CD4-positive, alpha-beta T cell treated with Interleukin-17A for 1 hour (primary cell): ENCODE measurements at places on chromosomes 4 and X.

DNA sequence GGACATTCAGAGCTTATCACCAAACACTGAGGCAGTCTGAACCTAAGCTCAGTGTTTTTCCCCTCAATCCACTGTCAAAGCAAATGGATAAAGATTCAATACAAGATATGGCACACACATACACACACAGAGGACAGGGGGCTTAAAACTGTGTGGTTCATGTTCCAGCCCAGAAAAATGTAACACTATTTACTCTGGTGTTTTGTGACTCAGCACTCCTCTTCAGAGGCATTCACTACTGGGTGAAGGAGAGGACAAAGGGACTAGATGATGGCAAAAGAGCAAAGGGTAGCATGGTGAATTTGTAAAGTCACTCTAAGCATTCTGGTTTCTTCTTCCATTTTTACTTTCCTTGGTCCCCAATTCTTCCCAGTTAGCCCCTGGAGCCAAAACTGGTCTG, 120.3 kb downstream of the ARHGEF9 start:
- no peak for DNase-seq

GRCh38 chr4:69485130-69485529, 10.6 kb downstream of the UGT2B4 start:
- DNase-seq: no peak

DNA sequence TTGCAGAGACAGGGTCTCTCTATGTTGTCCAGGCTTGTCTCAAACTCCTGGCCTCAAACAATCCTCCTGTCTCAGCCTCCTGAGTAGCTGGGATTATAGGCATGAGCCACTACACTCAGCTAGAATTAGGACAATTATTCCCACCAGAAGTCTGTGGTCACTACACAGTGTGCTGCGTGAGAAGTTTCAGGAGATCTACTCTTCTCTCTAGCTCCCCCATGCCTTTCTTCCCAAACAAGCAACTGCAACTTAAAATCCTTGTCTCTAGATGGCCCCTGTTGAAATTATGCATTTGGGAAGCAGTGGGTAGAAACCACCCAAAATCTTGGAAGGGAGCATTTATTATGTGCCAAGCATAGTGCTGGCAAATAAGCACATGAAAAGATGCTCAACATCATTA, 21.1 kb upstream of the MAP7D3 start:
- no peak for DNase-seq

GRCh38 chrX:152637649-152638442, at the start of gene GABRQ:
Gene GABRQ (plus strand): TSS chrX:152637895. CDS start chrX:152638203, 308 bp downstream.
- no peak for DNase-seq

DNA sequence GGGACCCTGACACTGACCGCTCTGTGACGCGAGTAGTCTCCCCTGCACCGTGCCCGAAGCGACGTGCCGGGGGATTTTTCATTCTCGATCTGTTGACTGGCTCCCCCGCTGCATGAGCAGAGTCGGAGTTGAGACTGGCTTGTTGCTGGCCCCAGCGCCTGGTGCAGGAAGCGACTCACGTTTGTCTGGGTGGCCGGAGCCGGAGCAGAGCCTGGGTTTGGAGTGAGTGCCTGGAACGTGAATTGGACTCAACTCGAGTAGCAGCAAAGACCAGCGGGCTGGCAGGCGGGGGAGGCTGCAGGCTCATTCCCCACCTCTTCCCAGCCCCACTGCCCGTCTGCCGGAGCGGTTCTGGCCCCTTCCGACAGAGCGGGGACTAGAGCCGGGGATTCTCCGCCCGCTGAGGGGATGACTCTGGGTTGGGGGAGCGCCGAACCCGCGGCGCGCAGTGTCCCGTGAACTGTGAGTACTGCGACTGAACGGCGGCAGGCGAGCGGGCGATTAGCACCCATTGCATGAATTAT, 554 bp downstream of the PCDH7 start:
- no peak for DNase-seq

GRCh38 chrX:39149761-39150160, 348.5 kb downstream of the MID1IP1 start:
- peak; percentile 48 for DNase-seq

- DNase-seq: peak; percentile 40
These were observed 1.5 kb upstream of the NR3C2 start for GRCh38 chr4:148443512-148444295.

DNA sequence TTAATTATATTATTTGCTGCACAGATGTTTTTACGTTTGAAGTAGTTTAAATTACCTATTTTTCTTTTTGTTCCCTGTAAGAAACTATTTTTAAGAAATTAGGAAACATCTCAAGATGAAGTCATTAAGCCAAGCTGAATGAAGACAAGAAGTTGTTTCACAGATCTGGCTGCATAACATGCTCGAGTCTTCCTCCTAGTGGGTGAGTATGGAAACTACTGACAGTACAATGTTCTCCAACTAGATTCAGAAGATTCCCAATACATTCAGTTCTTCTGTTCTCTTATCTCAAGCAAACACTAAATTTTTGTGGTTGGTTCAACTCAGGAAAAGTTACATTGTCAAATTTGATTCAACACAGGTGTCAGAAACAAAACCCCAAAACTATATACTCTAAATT, 256.8 kb upstream of the VCX start:
- no peak for DNase-seq
